ENCODE measurements at places on chromosomes 11 and 22.
A peak's percentile ranks its signal among the peaks of the same experiment; 100 is the strongest.

DNA sequence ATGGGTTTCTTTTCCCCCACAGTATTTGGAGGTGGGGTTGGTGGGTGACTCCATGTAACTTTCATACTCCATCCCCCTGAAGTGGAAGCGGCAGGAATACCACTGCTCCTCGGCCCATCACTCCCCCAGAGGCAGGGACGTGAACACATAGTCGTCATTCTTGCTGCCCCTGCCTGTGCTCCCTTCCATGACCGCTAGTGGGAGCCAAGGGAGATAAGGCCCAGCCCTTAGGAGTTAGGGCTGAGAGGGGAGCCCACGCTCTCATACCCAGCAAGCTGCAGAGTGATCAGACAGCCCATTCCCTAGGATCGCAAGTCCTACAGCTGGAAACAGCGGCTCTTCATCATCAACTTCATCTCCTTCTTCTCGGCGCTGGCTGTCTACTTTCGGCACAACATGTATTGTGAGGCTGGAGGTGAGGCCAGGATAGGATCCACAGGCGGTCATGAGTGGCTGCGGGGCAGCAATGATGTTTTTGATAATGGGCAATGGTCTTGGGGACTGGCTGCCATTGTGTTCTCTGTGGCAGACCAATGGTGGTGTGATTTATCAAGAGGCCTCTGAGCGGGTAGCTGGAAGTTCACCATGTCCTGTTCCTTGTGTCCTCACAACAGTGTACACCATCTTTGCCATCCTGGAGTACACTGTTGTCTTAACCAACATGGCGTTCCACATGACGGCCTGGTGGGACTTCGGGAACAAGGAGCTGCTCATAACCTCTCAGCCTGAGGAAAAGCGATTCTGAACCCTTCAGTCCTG lies 15.9 kb downstream of the RHOG start:
- DNase-seq = peak; percentile 52

DNA sequence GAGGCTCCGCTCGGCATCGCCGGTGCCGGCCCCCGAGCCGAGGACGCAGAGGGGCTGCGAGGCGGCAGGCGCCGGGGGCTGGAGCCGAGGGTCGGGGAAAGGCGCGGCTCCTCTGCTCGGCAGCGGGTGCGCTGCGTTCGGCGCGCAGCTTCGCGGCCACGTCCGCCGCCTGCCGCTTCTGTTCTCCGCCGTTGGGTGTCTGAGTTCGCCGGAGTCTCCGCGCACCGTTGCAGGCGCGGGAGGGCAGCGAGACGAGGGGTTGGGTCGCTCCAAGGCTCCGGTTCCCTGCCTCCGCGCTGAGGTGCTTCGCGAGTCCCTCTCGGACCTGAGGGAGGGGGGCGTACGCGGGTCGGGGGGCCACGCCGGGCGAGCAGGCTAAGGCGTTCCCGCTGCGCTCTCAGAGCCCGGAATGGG lies 347 bp downstream of the MN1 start:
- peak; percentile 65 for DNase-seq

- no peak for DNase-seq
Measured at GRCh38 chr22:45099961-45100360, 63.8 kb upstream of the NUP50 start.

- DNase-seq = no peak
Measured at GRCh38 chr11:86595955-86596354, 76.5 kb downstream of the ME3 start.

GRCh38 chr11:22536071-22536470 lies 89.6 kb downstream of the FANCF start:
- no peak for DNase-seq

DNA sequence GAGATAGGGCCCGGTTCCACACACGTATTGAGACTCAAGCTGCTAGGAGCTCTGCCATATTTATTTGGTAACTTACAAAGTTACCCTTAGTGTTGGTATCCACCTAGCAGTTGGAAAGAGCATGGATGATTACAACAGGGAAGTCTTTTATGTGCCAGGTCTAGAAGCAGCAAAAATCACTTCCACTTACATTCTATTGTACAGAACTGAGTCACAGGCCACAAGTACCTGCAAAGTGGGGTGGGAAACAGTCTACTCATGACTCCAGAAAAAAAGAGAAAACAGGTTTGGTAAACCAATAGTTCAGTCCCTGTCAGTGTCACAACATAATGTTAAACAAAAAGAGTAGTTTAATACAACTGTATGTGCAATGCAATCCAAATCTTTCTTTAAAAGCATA lies 279.6 kb upstream of the PITPNB start:
- no peak for DNase-seq

- DNase-seq = no peak
Measured at GRCh38 chr11:71336996-71337754, 84.8 kb upstream of the SHANK2 start.

All from nephron progenitor cell (in vitro differentiated cells).